ENCODE measurements at places on chromosomes 6 and 20.

DNA sequence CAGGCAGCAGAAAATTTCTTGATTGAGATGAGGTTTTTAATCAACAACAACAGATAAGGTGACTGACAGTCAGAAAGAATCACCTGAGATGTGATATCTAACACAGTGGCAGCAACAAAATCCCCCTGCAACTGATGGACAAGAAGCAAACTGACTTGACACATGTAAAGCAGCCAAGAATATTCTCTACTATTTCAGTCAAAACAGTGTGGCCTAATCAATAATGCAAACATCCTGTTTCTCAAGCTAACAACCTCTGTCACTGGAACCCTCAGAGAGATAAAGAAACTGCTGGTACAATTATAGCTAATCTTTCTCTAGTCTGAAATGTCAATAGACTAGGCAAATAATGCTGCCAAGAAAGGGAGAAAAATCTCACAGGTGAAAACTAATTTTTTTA, 4.6 kb upstream of the CGA start:
- DNase-seq, result no peak

DNA sequence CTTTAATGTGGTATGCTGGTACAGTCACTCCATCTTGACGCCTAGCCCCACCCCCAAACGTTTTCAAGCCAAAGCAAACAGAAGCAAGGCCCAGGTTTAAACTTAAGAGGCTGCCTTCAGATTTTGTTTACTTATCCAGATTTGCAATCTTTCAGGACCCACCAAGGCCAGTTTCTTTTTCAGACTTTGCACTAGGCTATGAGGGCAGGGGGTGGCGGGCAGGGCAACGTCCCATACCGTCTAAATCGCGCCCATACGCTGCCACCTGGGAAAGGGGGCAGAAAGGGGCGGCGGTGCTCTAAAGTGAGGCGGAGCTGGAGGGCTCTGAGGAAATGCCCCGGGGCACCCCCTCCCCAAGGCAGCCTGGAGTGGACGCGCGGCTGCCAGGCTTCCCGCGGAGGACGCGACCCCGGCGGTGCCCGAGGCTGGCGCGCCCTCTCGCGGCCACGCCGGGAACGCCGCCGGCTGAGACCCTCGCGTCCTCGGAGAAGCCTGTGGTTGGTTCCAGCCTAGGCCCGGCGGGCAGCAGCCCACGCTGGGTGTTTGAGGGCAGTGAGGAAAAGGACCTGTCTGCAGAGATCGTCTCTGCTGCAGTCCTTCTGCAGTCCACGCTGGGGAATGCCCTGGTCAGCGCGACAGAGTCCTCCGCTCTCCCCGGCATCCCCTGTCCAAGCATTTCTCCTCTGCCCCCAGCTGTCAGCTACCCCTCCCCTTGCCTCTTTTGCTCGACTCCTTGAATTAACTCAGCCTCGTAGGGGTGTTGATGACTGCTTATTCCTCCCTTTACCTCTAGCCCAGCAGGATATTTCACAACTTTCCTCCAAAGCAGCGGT, 129.2 kb upstream of the PRND start:
- no peak for DNase-seq

GRCh38 chr6:157556144-157556645, 175.2 kb downstream of the ZDHHC14 start:
- DNase-seq, result no peak

GRCh38 chr6:30942338-30943060, 1.7 kb downstream of the MUCL3 start:
- DNase-seq, result no peak

- peak; percentile 29 for DNase-seq
Observed at GRCh38 chr6:169961772-169962561, 210.5 kb downstream of the ERMARD start.

Measured in dorsolateral prefrontal cortex (tissue), 122 donors.